ENCODE measurements at places on chromosomes 1 and 21.
A peak's percentile ranks its signal among the peaks of the same experiment; 100 is the strongest.

GRCh38 chr1:119593805-119594204 is 54.3 kb downstream of the ZNF697 start:
- no peak for DNase-seq

- peak; percentile 42 for DNase-seq
Measured at GRCh38 chr1:151024540-151025146, 11.7 kb upstream of the BNIPL start.

GRCh38 chr21:32457360-32457840 is 44.9 kb downstream of the EVA1C start:
- no peak for DNase-seq

GRCh38 chr1:204882479-204882878 is 11.8 kb downstream of the NFASC start:
- no peak for DNase-seq

DNA sequence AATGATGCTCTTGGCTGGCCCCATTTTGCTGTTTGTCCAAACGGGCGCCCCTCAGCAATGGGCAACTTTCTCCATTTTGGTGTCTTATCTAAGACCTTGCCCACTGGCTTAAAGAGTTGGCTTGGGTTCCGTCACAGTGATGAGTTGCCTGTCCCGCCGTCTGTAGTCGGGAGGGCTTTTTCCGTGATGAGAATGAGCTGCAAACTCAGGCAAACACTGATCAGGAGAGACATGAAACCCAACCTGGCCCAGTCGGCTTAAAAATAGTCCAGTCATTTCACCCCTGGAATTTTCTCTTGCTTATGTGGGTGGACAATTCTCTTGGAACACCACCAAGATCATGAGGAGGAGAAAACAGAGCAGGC is 79.3 kb downstream of the ST6GALNAC3 start:
- no peak for DNase-seq

- DNase-seq, result no peak
Measured at GRCh38 chr21:23014021-23014420, 2015.8 kb downstream of the NCAM2 start.

- DNase-seq, result peak; percentile 72
Measured at GRCh38 chr1:55284856-55285255, 69.7 kb upstream of the USP24 start.

DNA sequence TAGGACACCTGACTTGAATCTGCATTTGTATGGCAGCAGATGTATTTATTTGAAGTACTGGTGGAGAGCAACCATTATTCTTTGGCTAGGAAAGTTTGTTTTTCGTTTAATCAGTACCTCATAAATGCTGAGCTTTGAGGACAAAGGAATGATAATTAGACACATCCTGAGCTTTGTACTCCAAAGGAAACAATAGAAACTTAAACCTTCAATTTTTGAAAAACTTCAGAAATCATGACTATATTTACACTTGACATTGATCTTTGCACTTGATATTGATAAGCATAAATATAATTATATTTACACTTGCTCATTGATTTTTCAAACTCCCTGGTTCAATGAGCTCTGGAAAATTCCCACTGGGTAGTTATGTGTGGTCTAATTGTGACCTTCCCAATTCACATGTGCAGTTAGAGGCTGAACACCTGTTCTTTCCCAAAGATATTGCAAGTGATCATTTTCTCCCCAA is 10.7 kb downstream of the PATJ start:
- DNase-seq, result no peak

GRCh38 chr21:25509862-25510261 is 97.4 kb downstream of the MRPL39 start:
- DNase-seq, result no peak

DNA sequence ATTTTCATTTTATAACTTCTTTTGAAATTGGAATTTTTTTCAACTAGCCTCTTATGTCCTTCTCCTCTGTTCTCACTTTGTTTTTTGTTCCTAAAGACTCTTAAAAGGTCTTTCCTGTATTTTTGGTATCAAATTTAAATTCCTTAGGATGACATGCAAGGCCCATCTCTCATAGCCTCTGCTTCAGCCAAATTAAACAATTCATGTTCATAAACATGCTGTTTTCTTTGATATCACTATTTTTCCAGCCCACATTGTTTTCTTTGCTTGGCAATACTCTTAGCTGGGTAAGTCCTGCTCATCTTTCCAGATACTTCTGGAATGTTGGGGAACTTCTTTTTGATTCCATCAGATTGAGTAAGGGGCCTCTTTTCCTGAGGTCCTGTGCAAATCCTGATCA is 55.8 kb upstream of the GPR88 start:
- no peak for DNase-seq

DNA sequence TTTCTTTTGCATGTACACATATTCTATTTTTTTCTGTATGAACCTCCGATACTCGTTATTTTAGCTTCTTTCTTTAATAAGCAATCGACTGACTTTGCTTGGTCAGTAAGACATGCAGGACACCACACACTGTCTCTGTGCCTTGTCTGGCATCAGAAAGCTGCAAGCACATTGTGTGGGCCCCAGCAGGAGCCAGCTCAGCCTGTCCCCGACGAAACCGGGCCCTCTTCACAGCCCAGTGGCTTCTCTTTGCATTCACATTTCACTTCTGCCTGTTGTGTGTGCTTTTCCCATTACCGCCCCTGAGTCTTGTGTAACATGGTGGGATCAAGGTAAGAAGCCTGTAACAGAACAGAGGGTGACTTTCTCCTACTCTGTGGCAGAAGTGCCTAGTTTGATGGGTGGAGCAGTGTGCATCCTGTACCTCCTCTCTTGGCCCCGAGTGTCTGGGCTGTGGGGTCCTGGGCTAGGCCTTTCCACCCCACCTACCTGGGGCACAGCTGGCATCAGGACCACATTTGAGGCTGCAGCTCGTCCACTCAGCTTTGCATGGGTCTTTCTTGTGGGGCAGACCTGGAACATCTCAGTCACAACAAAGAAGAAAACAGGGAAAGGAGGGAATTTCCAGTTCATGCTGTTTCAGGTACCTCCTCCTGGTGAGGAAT is 118.9 kb upstream of the COL6A1 start:
- no peak for DNase-seq

- DNase-seq, result no peak
Measured at GRCh38 chr1:237901299-237901934, 10.7 kb upstream of the ZP4 start.

- DNase-seq, result no peak
Measured at GRCh38 chr1:154877370-154877974, 7.4 kb upstream of the KCNN3 start.

- no peak for DNase-seq
Measured at GRCh38 chr1:115890580-115890979, 49.7 kb upstream of the NHLH2 start.

- no peak for DNase-seq
Measured at GRCh38 chr1:205294175-205294917, 27.2 kb downstream of the NUAK2 start.

DNA sequence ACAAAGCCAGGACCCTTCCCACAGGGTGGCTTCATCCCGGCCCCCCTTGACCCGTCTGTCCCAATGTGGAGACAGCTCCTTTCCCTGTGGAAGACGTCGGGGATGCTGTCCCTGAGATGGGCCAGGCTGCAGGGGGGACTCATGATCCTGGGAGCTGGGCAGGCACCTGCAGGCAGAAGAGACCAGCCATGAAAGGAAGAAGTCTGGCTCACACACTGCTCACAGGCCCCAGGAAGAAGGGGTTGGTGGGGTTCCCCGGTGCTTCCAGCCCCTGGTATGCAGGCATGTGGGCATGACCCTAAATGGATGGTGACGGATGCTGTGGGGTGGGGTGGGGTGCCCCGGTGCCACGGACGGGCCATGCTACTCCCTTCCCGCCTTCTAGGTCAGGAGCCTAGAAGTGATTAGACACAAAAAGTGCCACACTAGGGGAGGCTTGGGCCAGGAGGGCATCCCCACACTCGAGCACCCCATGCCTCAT is 8.3 kb downstream of the ACTRT2 start:
- DNase-seq, result no peak

DNA sequence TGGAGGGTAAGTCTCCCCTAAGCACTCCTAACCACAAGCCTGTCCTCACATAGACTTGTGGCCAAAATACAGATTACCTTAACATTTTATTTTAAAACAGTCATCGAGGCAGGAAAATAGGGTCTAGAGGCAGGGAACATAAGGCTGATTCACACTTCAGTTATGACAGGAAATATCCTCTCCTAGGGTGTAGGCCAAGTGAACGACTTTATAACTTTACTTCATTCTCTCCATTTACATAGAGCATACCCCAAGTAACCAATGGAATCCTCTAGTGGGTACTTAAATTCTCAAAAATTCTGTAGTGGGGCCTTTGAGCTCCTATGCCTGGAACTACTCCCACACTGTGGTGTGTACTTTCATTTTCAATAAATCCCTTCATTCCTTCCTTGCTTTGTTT is 113.0 kb downstream of the WDR3 start:
- DNase-seq, result no peak

GRCh38 chr1:204453141-204453772 is 41.3 kb downstream of the PIK3C2B start:
- no peak for DNase-seq

- DNase-seq, result no peak
Measured at GRCh38 chr1:27507960-27508665, 18.1 kb upstream of the WASF2 start.

- DNase-seq, result no peak
Measured at GRCh38 chr1:118923319-118923718, 64.8 kb downstream of the TBX15 start.

GRCh38 chr1:28265577-28265976 is 6.3 kb downstream of the SESN2 start:
- no peak for DNase-seq

DNA sequence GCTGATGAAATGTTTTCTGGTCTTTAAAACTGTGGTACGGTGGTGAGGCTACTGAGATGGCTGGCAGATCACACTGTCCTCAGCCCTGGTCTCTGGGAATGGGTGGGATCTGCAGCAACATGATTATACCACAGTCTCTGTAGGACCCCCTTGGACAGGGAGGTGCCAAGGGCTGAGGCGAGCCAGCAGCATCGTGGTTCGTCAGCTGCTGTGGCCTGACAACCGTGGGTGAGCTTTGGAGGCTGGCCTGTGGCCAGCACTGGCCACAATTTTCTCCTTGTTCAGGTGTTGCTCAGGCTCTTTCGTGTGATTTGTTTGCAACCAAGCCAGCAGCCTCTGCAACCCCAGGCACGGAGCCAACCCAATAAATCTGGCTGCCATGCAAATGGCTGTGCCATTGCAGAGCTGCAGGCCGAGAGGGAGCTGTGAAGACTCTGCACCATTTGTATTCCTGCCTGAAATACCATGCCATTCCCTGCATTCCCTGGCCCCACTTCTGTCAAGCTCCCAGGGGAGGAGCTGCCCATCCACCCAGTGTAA is 70.9 kb downstream of the PCP4 start:
- no peak for DNase-seq

DNA sequence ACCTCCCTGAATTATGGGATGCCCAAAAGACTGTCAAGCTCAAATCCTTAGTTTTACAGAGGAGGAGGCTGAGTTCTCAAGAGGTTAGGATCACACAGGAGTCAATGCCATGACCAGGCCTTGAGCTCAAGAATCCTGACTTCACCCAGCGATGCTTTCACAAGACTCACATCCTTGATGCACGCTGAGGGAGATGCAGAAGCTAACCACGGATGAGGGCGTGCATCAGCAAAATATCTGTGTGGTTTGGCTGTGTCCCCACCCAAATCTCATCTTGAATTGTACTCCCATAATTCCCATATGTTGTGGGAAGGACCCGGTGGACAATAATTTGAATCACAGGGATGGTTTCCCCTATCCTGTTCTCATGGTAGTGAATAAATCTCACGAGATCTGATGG is 133.2 kb downstream of the KCNJ6 start:
- DNase-seq, result no peak

GRCh38 chr1:53186533-53186932 is 10.1 kb upstream of the CPT2 start:
- DNase-seq, result no peak

DNA sequence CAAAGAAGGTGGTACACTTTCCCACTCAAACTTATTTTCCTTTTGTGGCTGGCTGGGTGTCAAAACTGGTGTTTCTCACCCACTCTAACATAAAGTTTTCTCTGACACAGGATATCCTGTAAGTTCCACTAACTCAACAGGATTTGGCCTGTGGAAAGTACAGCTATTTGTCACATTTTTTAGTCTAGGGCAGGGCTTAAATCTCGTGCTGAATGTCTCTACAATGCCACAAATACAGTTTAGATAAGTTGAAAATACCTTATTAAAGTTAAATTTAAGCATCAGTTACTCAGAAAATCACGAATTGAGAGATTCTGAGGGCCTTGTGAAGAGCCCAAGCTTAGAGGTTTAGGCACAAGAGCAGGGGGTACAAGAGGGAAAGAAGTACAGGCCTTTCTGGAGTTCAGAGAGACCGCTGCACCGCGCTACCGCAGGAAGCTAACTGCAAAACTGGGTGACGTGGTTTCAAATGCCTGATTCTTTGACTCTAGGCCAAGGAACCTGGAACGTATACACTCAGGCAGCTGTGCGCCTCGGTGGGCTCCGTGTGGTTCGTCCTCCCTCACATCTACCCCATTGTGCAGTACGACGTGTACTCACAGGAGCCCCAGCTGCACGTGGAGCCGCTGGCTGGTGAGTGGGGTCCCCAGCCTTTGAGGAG is 23.4 kb upstream of the PWP2 start:
- no peak for DNase-seq

- no peak for DNase-seq
Measured at GRCh38 chr1:153349363-153350320, 1.0 kb upstream of the PGLYRP4 start.

DNA sequence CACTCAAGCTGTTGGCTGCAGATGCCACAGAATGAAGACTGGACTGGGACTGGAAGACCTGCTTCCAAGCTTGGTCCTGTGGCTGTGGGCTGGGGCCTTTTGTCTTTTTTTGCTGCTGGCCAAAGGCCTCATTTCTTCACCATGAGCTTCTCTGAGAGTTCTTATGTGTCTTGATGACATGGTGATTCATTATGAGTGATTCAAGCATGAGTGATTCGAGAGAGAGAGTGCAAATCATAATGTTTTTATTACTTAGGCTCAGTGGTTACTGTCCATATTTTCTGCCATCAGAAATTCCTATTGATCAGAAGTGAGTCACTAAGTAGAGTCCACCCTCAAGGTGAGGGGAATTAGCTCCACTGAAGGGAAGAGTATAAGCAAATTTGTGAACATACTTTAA is 94.0 kb downstream of the PCP4 start:
- no peak for DNase-seq
